ENCODE measurements at places on chromosomes 13 and 19.

- no peak for DNase-seq
Observed at GRCh38 chr13:73572824-73573223, 514.0 kb downstream of the KLF5 start.

DNA sequence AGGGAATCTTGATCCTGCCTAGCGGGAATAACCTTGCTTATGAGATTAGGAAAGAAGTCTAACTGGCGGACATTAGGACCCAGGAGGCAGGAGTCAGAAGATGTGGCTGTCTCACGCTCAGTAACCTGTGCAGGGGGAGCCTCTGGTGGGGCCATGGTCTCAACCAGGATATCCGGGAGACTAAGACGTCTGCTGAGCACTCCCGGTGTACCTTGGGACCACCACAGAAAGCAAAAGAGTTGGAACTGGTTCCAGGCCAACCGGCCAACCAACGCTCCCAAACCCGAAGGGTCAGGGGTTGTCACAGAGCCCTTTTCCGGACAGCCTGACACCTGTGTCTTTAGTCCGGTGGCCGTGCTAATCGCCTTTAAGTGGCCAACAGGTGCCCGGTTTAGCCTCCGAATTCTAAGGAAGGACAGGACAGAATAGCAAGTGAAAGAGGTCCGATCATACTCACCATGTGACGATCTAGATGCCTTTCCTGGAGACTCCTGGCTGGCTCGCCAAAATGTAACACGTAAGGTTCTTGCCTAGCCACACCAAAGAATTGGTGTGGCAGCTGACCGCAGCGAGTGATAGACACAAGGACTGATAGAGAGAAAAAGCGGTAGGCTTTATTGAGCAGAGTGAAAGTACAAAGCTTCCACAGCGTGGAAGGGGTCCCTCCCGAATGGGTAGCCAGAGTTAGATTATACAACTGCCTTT is 103.9 kb upstream of the DIAPH3 start:
- DNase-seq: no peak

- DNase-seq: no peak
Observed at GRCh38 chr13:29746148-29746677, 104.2 kb downstream of the UBL3 start.

GRCh38 chr19:36972571-36972970 is 56.4 kb downstream of the ZNF568 start:
- no peak for DNase-seq

DNA sequence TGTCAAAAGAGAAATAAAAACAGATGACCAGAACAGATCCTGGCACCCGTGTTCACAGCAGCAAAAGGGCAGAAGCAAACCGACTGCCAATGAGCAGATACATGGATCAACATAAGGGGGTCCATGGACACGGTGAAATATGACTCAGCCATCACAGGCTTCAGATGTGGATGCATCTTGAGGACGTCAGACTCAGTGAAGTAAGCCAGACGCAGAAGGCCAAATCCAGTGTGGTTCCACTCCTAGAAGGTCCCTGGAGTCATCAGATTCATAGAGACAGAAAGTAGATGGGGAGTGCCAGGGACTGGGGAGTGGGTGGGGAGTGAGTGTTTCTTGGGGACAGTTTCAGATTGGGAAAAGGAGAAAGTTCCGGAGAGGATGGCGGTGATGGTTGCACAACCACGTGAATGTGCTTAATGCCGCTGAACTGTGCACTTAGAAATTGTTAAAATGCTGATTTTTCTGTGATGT is 28.8 kb upstream of the SEMA6B start:
- DNase-seq: no peak

DNA sequence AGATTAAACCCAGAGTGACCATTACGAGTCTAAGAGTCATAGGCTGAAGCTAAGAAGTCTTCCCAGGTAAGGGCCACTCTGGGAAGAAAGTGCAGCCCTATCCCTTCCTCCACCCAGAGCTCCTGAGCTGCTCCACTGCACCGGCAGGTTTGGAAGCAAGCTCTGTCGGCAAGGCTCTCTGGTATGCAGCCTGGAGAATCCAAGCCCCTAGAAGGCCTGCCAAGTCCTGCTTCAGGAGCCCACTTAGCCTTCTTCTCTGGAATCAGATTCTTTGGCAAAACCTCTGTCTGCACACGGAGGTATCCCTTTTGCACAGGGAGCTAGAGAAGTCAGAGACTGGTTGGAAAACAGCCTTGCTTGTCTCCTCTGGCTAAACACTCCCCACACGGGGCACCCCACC is 58.5 kb downstream of the CEBPG start:
- no peak for DNase-seq

- no peak for DNase-seq
Observed at GRCh38 chr19:17160908-17161307, 54.2 kb upstream of the USE1 start.

- DNase-seq: no peak
Observed at GRCh38 chr19:8430650-8431049, 14.1 kb upstream of the HNRNPM start.

GRCh38 chr13:44101347-44102083 is 221.8 kb downstream of the LACC1 start:
- DNase-seq: no peak

DNA sequence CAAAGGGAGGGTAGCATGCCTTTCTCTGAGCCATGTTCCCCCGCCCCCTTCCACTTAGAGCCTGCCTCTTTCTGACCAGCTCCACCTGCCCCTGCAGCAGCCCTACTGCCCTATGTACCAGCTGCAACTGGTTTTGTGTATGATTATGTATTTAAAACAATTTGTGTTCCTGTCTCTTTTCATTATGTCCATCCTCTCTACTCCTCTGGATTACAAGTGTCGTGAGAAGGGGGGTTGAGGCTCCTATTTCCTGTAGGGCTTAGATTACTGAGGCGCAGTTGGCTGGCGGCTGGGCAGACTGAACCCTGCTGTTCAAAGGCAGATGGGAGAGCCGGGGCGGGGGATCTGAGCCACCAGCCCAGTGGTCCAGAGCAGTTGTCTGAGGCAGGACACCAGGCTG is 213.3 kb downstream of the KCNRG start:
- DNase-seq: no peak

- DNase-seq: no peak
Observed at GRCh38 chr13:53167561-53167960, 138.9 kb downstream of the OLFM4 start.

DNA sequence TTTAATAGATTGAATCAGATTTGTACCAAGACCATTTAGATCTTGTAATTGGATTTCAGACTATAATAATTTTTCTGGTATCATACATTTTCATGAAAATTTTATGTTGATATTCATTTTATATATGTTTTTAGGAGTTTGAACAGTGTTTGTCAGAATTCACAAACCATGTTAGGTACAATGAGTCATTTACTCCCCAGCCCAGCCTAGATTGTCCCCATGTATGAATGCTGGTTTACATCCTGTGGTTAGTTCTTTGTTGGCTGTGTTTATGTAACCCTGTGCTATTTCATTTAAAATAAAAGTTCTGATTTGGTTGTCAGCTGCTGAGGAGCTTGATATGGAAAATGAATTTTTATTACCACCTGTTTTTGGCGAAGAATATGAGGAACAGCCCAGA is 96.7 kb downstream of the GJA3 start:
- DNase-seq: no peak

- DNase-seq: no peak
Observed at GRCh38 chr13:49246850-49247642, 679 bp upstream of the CDADC1 start.

GRCh38 chr13:49925881-49926418 is 10.2 kb downstream of the SPRYD7 start:
- no peak for DNase-seq

GRCh38 chr19:13163609-13164342 is 13.6 kb downstream of the IER2 start:
- no peak for DNase-seq

GRCh38 chr13:112255550-112256120 is 120.5 kb upstream of the SPACA7 start:
- DNase-seq: no peak

- no peak for DNase-seq
Observed at GRCh38 chr19:16542910-16543472, 754 bp upstream of the CHERP start.

- DNase-seq: no peak
Observed at GRCh38 chr19:17023805-17024204, 2.8 kb downstream of the CPAMD8 start.

DNA sequence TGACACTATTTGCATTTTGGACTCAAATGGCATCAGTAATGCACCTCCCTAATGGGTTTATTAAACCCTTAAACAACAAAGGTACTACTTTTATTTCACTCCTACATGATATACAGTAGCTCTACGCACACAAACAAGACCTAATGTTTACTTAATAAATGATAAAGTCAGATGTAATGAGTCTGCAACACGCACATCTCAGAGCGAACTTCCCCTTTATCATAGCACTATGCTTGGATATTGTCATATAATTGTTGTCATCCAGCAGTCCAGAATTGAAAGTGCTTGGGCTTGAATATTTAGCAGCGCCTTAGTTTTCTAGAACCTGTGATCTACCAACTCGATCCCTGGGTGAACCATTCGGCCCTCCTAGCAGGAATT is 772 bp downstream of the PARP4 start:
- DNase-seq: no peak

DNA sequence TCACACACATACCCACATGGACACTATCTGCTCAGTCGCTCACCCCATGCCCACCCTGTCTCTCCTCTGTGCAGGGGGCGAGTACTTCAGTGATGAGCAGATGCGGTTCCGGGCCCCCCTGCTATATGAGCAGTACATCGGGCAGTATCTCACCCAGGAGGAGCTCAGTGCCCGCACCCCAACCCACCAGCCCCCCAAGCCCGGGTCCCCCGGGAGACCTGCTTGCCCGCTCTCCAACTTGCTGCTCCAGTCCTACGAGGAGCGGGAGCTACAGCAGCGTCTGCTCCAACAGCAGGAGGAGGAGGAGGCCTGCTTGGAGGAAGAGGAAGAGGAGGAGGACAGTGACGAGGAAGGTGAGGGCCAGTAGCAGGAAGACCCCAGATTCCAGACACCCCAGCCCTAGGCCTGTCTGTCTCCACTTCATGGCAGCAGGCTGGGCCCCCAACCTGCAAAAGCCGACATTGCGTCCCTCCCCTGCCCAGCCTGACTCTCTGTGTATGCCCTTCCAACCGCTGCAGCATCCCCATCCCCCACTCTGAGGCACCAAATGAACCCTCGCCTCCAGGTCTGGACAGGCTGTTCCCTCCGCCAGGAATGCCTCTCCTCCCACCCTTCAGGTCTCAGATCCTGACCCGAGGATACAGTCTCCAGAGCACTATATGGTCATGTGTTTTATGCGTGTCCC is 9.7 kb downstream of the CCDC97 start:
- no peak for DNase-seq

GRCh38 chr19:8025316-8025715 is 19.9 kb upstream of the ELAVL1 start:
- no peak for DNase-seq

- no peak for DNase-seq
Observed at GRCh38 chr13:60327511-60327910, 69.5 kb upstream of the TDRD3 start.

- DNase-seq: peak; percentile 65
Observed at GRCh38 chr19:15629003-15629880, 11.5 kb upstream of the CYP4F3 start.

- no peak for DNase-seq
Observed at GRCh38 chr13:106314417-106314816, 221.0 kb downstream of the EFNB2 start.

- no peak for DNase-seq
Observed at GRCh38 chr19:56919308-56919995, 78.9 kb upstream of the PEG3 start.

DNA sequence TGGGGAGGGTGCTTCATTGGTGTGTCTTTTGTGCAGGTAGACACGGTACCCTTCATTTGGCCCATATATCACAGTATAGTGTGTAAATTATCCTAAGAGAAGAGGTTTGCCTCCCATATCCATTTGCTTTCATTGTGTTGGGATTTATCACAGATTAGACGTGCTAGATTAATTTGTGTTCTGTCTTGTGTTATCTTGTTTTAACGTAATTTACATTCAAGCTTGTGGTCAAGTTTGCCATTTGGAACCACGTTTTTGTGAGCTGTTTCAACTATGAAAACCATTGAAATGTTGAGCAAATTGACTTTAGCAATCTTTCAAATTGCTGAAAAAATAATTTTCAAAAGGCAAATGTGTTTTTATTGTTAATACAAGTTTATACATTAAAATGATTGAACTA is 1826.5 kb downstream of the SLITRK5 start:
- DNase-seq: no peak

GRCh38 chr13:80196756-80197155 is 144.2 kb downstream of the SPRY2 start:
- no peak for DNase-seq

- DNase-seq: no peak
Observed at GRCh38 chr19:46704379-46705076, 12.4 kb downstream of the PRKD2 start.

- no peak for DNase-seq
Observed at GRCh38 chr13:98546402-98546801, 30.5 kb downstream of the STK24 start.

DNA sequence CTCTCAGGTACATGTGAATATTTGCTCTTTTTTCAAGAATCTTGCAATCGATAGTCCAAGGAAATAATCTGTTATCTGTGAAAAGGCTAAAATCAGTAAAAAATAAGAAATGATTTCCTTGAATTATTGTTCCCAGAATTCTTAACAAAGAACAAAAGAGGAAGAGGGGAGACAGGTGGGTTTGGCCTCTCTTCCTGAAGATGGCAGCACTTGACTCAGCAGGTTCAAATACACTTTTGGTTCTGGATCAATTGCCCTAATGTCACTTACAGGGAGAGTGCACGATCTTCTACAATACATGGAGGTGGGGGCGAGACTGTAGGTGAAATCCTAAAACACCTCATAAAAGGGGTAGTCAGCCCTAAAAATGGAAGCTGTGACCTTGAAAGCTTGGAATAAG is 358.7 kb downstream of the IRS2 start:
- DNase-seq: no peak

DNA sequence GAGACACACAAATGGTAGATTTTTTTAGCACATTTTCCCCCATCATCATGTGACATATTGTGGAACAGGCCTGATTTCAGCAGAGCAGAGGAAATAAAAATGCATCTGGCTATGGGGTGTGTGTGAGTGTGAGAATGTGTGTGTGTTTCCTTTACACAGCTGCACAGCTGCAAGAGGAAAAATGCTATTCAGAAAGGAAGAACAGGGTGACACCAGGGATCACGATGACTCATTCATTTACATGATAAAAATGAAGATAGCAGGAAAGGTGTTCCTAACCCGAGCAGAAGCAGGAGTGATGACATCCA is 469.5 kb upstream of the TSHZ3 start:
- no peak for DNase-seq

GRCh38 chr13:73910733-73911132 is 223.5 kb downstream of the KLF12 start:
- no peak for DNase-seq

GRCh38 chr13:75402787-75403186 is 79.2 kb downstream of the TBC1D4 start:
- DNase-seq: no peak

GRCh38 chr19:16298334-16298733 is 26.3 kb upstream of the KLF2 start:
- no peak for DNase-seq
